Upper lobe of left lung (tissue), 6 donors: ENCODE measurements at places on chromosomes 11 and 22. TPM values are rescaled to one million over a fixed set of nuclear protein-coding genes. Genes with fewer than 3 reads are reported as not detected.

The PDHX gene
- 34.5 TPM for total RNA-seq

The SHISA8 gene
- 0.17 TPM for total RNA-seq

The CRKL gene
- total RNA-seq: 35.6 TPM

The OR52I1 gene
- not detected for total RNA-seq

The ACTN3 gene
- not detected for total RNA-seq

The VSIG10L2 gene
- total RNA-seq: not detected

The RBMXL2 gene
- total RNA-seq: not detected

The KLHL35 gene
- 7.3 TPM for total RNA-seq

The LRRC32 gene
- total RNA-seq: 43.0 TPM

The MGAT3 gene
- total RNA-seq: 18.4 TPM

The MFRP gene
- total RNA-seq: not detected

The SYT13 gene
- not detected for total RNA-seq

The CCDC73 gene
- 0.20 TPM for total RNA-seq

The CRYBB3 gene
- total RNA-seq: not detected

The OR10G4 gene
- total RNA-seq: not detected

The GTF2H1 gene
- 40.9 TPM for total RNA-seq

The SLC37A4 gene
- total RNA-seq: 22.5 TPM

The TEX54 gene
- not detected for total RNA-seq
